Epithelial cell of esophagus (primary cell): ENCODE measurements at places on chromosomes 7 and 10.

GRCh38 chr10:15043674-15044073 lies at the start of gene OLAH:
OLAH (plus strand) TSS chr10:15043943; CDS start chr10:15047289, 3,346 bp downstream.
- DNase-seq: peak; percentile 38

DNA sequence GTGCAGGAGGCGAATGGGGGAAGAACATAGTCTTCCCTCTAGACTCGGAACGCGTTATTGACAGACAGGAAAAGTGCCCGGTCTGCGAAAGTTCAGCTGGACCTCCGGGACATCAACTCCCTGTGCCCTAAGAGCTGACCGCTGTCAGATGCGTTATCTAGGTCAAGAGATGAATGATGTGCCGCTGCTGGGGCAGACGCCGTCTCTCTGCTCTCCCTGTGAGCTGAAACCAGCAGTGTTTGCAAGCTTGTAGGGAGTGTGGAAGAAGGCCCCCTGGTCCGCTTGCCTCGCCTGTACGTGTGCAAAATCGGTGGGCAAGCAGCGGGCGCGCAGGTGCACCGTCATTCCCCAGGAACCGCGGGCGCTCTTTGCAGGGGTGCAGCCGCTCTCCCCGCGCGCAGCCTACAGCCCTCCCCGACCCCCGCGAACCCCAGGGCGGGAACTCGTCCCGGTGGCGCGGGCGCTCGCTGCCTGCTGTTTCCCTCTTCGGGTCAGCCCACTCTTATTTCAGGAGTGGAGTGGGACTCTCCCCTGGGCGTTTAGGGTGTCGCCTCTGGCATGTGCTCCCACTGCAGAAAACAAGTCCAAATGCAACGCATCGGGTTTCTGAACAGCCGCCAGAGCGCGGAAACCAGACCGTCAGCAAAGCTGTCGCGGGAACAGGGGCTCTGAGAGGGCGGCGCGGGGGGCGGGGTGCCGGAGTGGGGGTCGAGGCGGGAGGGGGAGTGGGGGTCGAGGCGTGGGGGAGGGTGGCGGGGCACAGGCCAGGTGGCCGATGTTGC lies 1.8 kb upstream of the PFKFB3 start:
- DNase-seq: peak; percentile 30

DNA sequence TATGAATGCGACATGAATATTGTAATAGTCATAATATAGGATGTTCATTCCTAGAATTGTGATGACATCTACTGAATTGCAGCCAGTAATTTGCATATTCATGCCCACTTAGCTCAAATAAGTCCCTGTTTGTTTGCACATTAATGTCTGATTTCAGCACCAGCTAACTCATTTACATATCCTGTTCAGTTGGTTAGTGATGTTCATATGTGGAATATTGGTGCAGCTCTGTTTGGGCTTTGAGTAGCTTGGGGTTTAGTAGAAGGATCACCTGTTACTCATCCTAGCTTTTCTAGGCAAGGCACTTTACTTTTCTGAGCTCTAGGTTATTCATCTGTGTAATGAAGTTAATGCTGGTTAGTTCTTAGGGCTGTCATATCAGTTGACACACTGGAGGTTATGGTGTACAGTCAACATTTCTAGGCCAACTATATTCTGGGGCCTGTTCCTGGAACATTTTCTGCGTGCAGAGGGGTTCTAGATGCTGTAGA lies 238.4 kb downstream of the EXOC4 start:
- DNase-seq: no peak

GRCh38 chr10:108434559-108435252 lies 1270.2 kb upstream of the SORCS1 start:
- DNase-seq: no peak

DNA sequence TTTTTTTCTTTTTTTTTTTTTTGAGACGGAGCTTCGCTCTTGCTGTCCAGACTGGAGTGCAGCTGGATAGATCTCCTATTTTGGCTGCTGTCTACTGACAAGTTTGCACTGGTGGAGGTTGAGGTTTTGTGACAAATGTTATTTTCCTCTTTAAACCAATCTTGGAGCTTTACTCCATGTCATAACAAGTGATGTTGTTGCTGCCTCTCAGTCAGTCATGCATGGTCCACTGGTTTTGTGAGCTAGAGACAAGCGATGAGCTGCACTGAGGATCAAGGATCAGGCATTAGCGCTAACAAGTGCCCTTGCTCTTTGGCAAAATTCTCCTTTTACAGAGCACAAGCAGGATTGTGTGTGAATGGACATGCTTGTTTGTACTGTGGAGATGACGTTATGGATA lies 805 bp upstream of the WDFY4 start:
- no peak for DNase-seq

GRCh38 chr7:23075571-23075970 lies 30.0 kb upstream of the KLHL7 start:
- no peak for DNase-seq

GRCh38 chr7:92793656-92794205 lies 42.6 kb downstream of the CDK6 start:
- no peak for DNase-seq

DNA sequence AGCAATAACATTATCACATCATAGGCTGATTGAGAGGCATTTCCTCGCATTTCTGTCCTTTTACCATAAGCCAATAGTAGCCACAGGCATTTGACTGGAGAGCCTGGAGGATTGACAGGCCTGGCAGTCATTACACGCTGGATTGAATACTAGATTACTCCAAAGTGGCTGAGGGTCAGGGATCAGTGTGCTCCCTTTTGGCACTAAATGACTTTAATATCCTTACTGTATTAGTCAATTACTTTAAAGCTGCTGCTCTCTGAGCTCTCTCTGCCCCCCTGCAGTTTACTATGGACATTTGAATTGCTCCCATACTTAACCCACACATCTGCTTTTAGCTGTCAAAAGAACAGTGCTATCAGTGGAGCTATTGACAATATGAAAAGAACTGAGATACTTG lies 302.0 kb downstream of the TFEC start:
- no peak for DNase-seq

- no peak for DNase-seq
Observed at GRCh38 chr7:2126621-2127020, 106.1 kb downstream of the MAD1L1 start.

DNA sequence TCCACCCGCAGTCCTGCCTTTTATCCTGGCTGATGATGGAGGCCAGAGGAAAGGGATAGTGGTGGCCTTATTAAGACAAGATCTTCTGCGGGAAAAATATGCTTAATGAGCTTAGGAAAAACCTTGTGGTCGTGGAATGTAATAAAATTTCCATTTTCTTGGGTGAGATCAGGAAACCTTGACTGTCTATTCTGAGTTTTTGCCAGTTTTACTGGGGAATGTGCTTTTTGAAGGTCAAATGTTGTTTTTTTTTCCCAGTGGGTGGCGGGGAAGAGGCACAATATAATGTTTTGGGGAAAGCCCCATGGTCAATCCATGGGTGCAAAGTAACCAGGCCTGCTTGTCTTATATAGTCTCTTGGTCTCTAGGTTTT lies 118.5 kb downstream of the CREB5 start:
- DNase-seq: no peak

GRCh38 chr7:69967689-69968450 lies 369.6 kb downstream of the AUTS2 start:
- no peak for DNase-seq

- DNase-seq: no peak
Observed at GRCh38 chr10:121999301-121999700, 10.3 kb downstream of the TACC2 start.

DNA sequence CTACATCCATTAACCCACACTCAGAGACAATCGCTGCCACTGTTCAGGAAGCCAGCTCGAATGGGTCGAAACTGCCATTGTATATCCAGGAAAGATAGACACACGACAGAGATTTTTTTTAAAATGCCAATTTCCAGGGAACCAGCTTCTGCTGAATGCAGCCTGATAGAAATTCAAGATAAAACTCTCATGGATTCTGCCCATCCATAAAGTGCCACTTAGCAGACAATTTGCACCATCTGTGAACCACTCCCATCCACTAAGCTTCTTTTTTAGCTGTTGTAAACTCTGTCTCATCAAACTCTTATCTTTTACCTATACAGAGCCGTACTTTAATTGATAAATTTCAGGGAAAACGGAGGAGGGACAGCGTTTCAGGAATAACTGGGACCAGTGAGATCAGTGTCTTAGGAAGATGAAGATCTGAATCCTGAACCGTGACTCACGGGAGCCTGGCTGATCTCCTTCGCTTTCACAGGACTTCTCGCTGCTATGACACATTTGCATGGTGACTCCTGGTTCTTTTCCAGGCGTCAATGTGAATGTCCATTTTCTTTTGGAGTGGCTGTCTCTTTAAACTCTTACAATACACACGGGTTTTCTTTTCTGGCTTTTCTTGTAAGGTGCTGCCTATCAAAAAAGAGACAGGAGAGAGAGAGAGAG lies 103.4 kb downstream of the FAM204A start:
- peak; percentile 76 for DNase-seq

DNA sequence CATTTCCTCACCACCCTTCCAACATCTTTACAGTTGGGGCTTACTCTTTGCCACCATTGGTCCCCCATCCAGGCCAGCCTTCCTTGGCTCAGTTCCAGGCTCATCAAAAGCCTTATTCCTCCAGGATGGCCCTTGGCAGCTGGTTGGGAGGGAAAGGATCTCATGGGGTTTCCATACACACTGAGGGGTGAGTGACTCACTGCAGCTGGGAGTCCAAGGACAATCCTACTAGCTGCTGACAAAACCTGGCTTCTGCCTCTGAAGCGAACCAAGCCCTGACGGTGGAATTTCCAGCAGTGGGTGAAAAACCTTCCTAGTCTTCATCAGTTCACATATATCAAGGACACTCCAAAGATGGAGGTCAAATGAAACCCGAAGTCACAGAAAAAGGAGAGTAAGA lies 22.9 kb downstream of the CRHR2 start:
- no peak for DNase-seq

DNA sequence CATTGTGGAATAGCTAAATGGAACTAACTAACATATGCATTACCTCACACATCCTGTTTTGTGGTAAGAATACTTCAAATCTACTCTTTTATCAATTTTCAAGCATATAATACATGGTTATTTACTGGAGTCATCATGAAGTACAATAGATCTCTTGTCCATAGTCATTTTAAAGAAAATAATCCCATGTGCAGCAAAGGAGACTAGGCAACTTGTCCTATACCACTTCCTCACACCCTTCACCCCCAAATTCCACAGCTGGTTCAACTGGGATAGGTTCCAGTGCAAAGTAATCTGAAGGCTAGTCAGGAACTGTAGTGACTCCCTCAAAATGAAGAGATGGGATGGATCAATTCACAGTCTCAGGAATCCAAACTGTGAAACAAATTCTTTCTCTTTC lies 176.1 kb downstream of the SGMS1 start:
- DNase-seq: no peak

- peak; percentile 81 for DNase-seq
Observed at GRCh38 chr10:31977440-31978155, 49.0 kb upstream of the ARHGAP12 start.

DNA sequence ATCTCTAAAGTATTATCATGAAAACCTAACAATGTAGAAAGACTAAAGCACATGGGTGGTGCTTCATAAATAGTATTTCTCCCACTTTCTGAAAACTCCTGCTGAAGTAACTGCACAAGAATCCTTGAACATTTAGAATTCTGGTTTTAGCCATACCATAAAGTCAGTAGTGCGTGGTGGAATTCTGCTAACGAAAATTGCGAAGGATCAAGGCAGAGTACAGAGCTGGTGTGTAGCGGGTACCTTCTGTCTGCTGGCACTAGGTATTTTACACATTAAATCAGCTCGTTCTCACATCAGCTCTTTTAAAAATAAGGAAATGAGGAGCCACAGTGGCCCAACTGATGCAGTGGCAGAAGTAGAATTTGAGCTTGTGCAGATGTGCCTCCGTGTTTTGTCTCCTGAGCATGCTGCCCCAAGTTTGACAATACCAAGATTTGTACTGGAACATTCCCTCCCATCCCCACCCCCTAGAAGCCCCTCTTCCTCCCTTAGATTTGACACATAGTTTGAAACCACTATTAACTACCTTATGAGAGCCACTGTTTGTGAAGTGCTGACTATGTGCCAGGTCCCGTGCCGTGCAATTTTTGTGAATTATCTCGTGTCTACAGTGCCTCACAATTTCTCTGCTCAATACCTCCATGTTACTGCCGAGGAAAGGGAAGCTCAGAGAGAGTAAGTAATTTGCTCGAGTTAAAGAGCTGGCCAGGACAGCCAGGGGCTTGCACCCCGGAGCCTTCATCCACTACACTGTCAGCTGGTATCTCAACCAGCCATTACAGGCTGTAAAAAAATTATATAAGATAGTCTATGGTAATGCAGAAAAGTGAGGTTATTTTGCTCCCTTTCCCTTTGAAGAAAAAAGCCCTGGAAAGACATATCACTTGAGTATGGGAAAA lies 66.9 kb downstream of the EGFR start:
- DNase-seq: no peak

DNA sequence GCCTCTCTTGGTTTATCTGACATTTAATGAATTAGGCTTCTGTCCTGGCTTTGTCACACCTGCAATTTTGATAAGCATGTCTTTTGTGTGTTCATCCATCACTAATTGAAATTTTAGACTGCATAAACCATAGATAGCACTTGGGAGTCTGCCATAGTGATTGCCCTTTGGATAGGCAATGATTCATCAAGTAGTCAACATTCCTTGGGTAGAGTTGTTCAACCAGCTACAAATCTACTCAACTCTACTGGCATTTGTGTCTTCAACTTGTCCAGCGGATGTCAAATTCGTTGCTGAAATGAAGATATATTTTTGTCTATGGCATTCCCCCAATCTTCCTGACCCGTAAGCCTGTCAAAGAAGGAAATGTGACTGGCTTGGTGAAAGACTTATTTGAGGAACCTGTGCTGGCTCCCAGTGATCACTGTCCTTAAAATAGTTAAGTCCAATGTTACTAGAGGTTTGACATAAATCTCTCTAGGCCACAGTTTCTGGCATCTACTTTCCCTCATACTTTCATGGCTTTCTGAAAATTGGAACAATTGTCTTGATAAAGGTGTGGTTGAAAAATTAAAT lies 33.7 kb upstream of the CREB5 start:
- DNase-seq: peak; percentile 67

- no peak for DNase-seq
Observed at GRCh38 chr7:99191869-99192596, 15.9 kb downstream of the KPNA7 start.

DNA sequence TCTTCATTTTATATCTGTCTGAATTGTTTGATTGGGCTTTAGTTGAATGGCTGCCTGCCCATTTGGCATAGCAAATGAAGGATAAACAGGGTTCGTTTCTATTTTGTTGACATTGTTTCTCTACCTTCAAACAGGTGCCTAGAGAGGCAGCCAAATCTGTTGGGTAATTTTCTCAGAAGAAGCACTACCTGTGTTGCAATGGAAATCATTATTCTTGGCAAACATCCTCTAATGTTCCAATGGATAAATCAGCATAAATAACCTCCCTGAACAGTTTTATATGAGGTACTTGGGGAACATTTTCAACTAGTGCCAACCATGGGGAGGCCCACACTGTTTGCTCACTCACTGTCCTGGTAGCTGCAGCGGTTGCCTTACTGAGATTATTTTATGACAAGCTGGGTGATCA lies 64.4 kb upstream of the PLPP4 start:
- no peak for DNase-seq

GRCh38 chr7:7897509-7897908 lies 71.1 kb upstream of the GLCCI1 start:
- no peak for DNase-seq

GRCh38 chr7:112122798-112123197 lies 83.4 kb downstream of the DOCK4 start:
- DNase-seq: no peak

GRCh38 chr10:132714096-132714985 lies 71.6 kb downstream of the NKX6-2 start:
- DNase-seq: no peak
